HCT116 (cell line): ENCODE measurements at places on chromosomes 2 and 18. TPM values are rescaled to one million over a fixed set of nuclear protein-coding genes. Genes with fewer than 3 reads are reported as not detected.

ZSCAN30 gene
- 11.5 TPM for total RNA-seq

GPR148 gene
- not detected for total RNA-seq

IL1R1 gene
- 5.3 TPM for total RNA-seq

BARD1 gene
- 19.3 TPM for total RNA-seq

LYG2 gene
- total RNA-seq, result 0.27 TPM

TEKT4 gene
- not detected for total RNA-seq

DSG3 gene
- total RNA-seq, result 0.05 TPM

SRD5A2 gene
- total RNA-seq, result not detected

C2orf78 gene
- 1.5 TPM for total RNA-seq

PLEK gene
- total RNA-seq, result 0.22 TPM

FAM237A gene
- not detected for total RNA-seq

C2orf81 gene
- total RNA-seq, result 6.5 TPM

AGXT gene
- total RNA-seq, result 0.34 TPM

SULT1C2 gene
- 3.9 TPM for total RNA-seq

ITGB6 gene
- 0.12 TPM for total RNA-seq

STARD6 gene
- total RNA-seq, result not detected

POTEI gene
- 1.2 TPM for total RNA-seq

SLC19A3 gene
- not detected for total RNA-seq

G6PC2 gene
- total RNA-seq, result not detected

RNF152 gene
- 0.47 TPM for total RNA-seq

PDCD1 gene
- total RNA-seq, result 0.22 TPM

CNDP1 gene
- total RNA-seq, result not detected

SCYGR4 gene
- not detected for total RNA-seq

ATP6V1C2 gene
- 2.0 TPM for total RNA-seq

ACADL gene
- total RNA-seq, result not detected

MYOM1 gene
- total RNA-seq, result 0.52 TPM

GALR1 gene
- total RNA-seq, result not detected

ABCG8 gene
- 0.05 TPM for total RNA-seq

MAL gene
- not detected for total RNA-seq

NR4A2 gene
- total RNA-seq, result 17.9 TPM

EFHD1 gene
- total RNA-seq, result 0.52 TPM

MZT2A gene
- total RNA-seq, result 203 TPM

CPO gene
- 0.32 TPM for total RNA-seq

DNAH6 gene
- 1.6 TPM for total RNA-seq

ASPRV1 gene
- total RNA-seq, result 1.1 TPM

DAW1 gene
- total RNA-seq, result 0.20 TPM

FBXO41 gene
- 34.9 TPM for total RNA-seq

ZNF892 gene
- total RNA-seq, result 0.27 TPM

CCNT2 gene
- total RNA-seq, result 32.6 TPM

SIX2 gene
- 0.54 TPM for total RNA-seq

CFC1 gene
- not detected for total RNA-seq

TMEM200C gene
- total RNA-seq, result not detected

DCC gene
- not detected for total RNA-seq

HES6 gene
- total RNA-seq, result 47.8 TPM

FEV gene
- total RNA-seq, result not detected

SERPINE2 gene
- total RNA-seq, result 93.3 TPM

ATP8B1 gene
- 15.9 TPM for total RNA-seq

AMER3 gene
- not detected for total RNA-seq

PRKAG3 gene
- total RNA-seq, result not detected

CCDC85A gene
- total RNA-seq, result 0.10 TPM

SOCS6 gene
- 53.4 TPM for total RNA-seq

VIL1 gene
- total RNA-seq, result 0.49 TPM

SERPINB3 gene
- total RNA-seq, result not detected

GPR55 gene
- total RNA-seq, result not detected

LYPD1 gene
- not detected for total RNA-seq
